ENCODE measurements at places on chromosomes 4 and X. TPM values are rescaled to one million over a fixed set of nuclear protein-coding genes. Genes with fewer than 3 reads are reported as not detected.

- DNase-seq, result no peak
These were observed 307.9 kb upstream of the IGFBP7 start for GRCh38 chr4:57418133-57418532.

CXCL13 gene
- polyA plus RNA-seq, result not detected

DNA sequence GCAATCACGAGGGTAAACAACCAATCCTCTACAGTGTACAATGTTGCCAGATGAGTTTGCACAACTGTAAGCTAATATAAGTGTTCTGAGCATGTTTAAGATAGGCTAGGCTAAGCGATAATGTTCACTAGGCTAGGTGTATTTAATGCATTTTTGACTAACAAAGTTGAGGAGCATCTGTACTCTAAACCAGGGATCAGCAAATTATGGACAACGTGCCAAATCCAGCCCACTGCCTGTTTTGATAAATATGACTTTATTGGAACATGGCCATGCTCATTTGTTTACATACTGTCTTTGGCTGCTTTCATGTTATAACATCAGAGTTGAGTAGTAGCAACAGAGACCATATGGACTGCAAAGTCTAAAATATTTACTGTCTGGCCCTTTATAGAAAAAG lies 46.3 kb upstream of the ARHGEF6 start:
- DNase-seq, result no peak

DNA sequence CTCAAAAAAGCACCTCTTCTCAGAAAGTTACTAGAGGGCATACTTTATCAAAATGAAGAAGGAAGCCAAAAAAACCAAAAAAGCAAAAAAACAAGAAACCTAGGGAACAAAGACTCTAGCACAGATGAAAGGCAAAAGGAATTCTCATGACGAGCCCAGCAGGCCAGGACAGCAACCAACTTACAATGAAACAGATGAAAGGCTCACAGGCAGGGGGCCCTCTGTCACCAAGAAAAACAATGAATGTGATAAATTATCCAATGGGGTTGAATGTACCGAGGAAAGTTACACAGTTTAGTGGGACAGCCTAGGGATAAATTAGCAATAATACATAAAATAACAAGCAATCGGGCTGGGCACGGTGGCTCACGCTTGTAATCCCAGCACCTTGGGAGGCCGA lies 79.0 kb downstream of the GPR82 start:
- DNase-seq, result no peak

DNA sequence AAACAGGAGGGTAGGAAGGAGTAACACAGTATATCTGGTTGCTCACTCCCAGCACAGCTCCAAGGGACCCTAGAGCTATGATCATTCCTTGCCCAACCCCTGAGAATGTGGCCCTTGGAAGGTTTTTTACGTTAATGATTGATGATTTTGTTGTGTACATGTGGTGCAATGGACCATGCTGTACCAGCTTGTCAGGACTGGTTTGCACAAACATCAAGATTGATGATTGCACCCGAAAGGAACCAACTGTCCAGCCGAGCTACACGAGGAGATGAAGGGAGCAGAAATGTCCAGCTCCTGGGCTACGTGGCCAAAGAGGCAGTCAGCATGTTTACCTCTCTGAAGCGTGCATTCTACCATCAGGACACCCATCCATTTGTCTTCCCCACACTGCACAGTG lies 83.2 kb upstream of the USP9X start:
- DNase-seq, result no peak

- DNase-seq, result no peak
These were observed 88.1 kb upstream of the MBNL3 start for GRCh38 chrX:132576939-132577338.

LONRF3 gene
- polyA plus RNA-seq, result 0.07 TPM

ERCC6L gene
- 0.61 TPM for polyA plus RNA-seq

GAGE12H gene
- polyA plus RNA-seq, result not detected

DNA sequence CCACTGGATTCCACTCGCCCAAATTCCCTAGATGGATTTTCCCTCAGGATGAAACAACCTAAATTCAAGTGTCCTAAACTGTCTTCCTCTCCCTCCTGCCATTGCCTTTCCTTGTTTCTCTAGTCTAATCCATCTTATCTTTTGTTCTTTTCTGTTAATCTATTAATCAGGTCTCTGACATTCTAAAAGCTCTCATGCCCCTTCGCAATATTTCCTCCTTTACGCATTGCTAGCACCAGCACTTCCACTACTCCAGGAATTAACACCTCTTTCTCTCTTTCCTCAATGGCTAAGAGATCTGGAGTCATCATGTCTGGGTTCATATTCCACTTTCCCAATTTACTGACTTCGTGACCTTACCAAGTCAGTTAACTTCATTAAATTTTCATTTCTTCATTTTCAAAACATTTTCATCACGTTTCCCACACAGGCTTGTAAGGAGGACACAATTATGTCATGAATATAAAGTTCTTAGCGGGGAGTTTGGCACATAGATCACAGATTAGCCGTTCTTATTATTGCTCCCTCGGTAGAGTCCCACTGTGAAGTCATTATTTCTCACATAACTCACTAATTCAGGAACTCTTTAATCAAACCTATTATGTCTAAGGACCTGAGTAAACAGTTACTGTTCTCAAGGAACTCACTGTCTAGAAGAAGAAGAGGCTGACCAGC lies 45.3 kb downstream of the FAT4 start:
- no peak for DNase-seq

DNA sequence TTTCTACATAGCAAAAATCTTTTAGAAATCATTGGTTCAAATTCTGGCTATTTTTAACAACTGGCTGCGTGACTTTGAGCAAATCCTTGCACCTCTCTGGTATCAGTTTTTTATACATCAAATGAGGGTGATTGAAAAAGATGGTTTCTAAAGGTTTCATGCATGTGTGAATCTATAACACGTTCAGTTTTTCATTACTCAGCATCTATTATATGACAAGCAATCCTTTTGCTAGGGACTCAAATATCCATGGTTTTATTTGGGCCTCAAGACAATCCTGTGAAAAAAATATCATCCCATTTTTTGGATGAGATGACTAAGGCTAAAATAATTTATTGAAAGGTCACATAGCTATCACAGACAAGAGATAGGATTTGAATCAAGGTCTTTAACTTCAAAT lies 884 bp downstream of the HEPH start:
- no peak for DNase-seq

DNA sequence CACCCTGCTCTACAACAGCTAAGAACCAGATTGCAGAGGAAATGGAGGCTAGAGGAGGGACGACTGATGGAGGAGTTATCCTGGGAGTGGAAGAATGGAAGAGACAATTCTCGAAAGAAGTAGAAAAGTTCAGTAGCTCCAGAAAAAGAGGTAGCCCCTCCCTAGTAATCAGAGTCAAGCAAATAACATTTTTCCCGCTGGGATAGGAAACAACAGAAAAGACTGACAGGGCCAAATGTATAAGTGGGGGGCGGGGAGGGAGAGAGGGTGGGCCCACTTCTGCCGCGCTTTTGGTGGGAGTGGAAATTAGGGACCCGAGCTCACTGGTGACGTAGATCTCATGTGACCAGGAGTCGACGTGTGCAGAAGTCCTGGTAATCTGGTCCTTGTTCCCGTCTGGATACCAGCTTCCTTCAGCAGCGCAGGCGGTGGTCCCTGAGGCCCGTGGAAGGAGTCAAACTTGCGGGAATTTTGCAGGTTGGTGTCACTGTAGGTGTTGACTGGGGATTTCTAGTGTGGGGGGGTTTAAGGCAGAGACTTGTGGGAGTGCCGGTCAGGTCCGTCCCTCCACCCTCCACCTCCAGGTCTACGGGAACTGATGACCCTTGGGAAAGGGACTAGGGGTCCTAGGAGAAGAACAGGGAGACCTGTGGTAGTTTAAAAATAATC lies at the start of gene TCEAL9:
TSS of gene TCEAL9 (plus strand) at position 377 of the 669 bp plus-strand sequence. CDS start 1,179 bp downstream, outside the sequence.
- DNase-seq, result no peak

- no peak for DNase-seq
These were observed 352.7 kb downstream of the NKX6-1 start for GRCh38 chr4:84146300-84146959.

GRCh38 chr4:6987588-6987961 lies 55.6 kb upstream of the TADA2B start:
- no peak for DNase-seq

DNA sequence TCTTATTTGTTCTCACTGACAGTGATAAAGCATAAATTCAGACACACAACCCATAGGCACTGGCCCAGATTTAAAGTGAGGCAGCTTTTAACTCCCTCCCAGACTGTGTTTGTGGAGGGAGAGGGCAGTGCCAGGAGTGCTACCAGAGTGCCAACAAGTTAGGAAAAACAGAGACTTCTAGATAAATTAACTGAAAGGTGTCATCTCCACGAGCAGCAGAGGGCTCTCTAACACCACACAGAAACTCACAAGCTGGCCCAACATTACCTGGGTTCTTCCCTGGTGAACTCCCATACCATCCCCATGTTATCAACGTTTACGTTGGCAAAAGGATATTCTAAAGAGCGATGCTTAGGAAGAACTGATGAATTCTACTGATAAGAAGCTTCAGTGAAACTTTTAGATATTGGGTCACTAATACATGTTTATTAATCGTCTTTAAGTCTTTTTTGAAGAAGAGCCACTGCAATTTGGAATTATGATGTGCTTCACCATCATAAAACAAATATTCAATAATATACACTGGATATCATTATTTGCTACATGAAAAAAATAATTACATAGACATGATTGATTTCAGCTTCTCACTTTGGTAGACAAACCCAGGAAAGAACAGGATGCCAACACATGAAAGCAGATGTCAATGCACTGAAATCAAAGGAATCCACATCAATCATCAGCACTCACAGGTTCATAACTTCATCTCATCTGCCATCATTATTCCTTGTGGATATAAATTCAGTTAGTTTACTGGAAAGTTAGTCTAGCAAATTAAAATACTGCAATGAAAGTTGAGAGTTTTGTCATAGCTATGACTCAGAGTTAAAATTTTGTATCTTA lies 121.2 kb upstream of the NAP1L5 start:
- peak; percentile 54 for DNase-seq

DNA sequence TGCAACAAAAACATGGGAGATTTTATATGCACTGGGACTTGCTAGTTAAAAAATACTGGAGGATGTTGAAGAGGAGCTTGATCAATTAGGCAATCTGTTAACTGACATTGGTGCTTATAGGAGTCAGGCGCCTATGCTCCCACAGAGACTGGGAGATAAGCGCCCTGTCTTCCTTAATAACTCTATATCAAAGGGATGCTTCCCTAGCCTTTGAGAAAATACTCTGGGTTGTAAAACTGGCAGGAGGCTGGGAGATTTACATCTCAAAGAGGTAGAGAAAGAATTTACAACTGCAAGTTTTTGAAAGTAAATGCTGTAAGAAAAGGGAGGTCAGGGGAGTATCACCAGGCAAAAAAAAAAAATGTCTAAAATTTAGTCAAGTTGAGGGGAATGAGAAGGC lies 325.4 kb downstream of the PCDH10 start:
- DNase-seq, result no peak

GRCh38 chrX:135273162-135273561 lies 21.3 kb downstream of the ETDA start:
- DNase-seq, result no peak

- DNase-seq, result no peak
These were observed 764 bp upstream of the MTHFD2L start for GRCh38 chr4:74157154-74157553.

- DNase-seq, result peak; percentile 59
These were observed 44.0 kb downstream of the ZNF518B start for GRCh38 chr4:10413177-10413576.

MAGEA2 gene
- not detected for polyA plus RNA-seq

TENT5D gene
- not detected for polyA plus RNA-seq

- DNase-seq, result peak; percentile 38
These were observed at the start of gene FRAS1 for GRCh38 chr4:78057135-78057599. FRAS1 (plus strand) TSS chr4:78057323; CDS start chr4:78058010, 687 bp downstream.

GRCh38 chrX:65480960-65481359 lies 53.6 kb downstream of the LAS1L start:
- no peak for DNase-seq
